ENCODE measurements at places on chromosomes 7 and 10. TPM values are rescaled to one million over a fixed set of nuclear protein-coding genes. Genes with fewer than 3 reads are reported as not detected.

CRTAC1 gene
- 5.3 TPM for total RNA-seq

CYP2W1 gene
- total RNA-seq: 15.3 TPM

SPDYE2B gene
- not detected for total RNA-seq

ADCYAP1R1 gene
- total RNA-seq: 2.8 TPM

SSC4D gene
- 1.7 TPM for total RNA-seq

DNA sequence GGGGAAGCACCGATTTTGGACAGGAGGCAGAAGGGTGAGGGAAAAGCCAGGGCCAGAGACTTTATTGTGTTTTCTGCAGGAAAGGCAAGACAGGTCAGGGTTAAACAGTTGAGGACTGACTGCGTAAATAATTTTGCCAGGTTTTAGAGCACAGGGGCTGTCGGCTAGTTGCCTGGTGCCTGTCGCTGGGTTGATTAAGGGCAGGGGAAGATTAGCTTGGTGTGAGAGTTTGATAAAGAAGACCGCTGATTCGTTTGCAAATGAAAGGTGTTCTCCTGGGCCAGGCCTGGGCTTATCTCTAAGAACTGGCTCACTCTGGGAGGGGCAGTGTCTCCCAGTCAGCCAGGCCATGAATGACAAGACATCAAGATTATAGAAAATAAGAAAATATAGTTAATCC is 75.6 kb downstream of the SLC37A3 start:
- H3K27me3 ChIP-seq: no peaks in the 10 kb centered on the region
- DNase-seq: no peak
- peaks cover 8% of the 10 kb centered on the region for H3K36me3 ChIP-seq
- H3K4me1 ChIP-seq: peaks cover 7% of the 10 kb centered on the region
- H3K27ac ChIP-seq: no peak overlapping the region

DNA sequence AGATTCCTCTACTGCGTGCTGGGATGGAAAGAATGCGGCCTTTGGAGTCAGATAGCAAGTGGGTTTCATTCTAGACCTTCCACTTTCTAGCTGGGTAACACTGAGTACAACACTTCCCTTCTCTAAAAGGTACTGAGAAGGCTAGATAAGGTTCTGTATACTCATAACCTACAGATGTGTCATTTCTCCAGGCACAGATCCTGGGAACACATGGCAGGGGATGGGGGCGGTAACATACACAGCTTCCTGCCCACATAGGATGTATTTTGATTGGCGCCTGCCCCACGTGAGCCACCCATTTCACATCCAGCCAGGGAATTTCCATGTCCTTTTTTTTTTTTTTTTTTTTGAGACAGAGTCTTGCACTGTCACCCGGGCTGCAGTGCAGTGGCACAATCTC is 31.8 kb downstream of the KLRG2 start:
- H3K4me3 ChIP-seq: no peak overlapping the region

DNA sequence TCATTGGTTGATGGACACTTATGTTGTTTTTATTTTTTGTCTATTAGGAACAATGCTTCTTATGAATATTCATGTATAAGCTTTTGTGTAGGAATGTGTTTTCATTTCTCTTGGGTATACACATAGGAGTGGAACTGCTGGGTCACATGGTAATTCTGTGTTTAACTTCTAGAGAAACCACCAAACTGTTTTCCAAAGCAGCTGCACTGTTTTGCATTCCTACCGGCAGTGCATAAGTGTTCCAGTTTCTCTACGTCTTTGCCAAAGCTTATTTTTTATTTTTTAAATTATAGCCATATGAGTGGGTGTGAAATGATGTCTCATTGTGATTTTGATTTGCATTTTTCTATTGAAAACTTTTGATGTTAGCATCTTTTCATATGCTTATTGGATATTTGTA is 51.3 kb downstream of the ADK start:
- H3K27me3 ChIP-seq: no peaks in the 10 kb centered on the region
- H3K36me3 ChIP-seq: peaks cover 4% of the 10 kb centered on the region
- DNase-seq: no peak
- H3K27ac ChIP-seq: no peak overlapping the region
- H3K4me1 ChIP-seq: no peaks in the 10 kb centered on the region

GRCh38 chr7:27179503-27180430 is 5.3 kb downstream of the HOXA11 start:
- DNase-seq: no peak
- peaks cover 10% of the 10 kb centered on the region for H3K4me1 ChIP-seq
- peaks cover 99% of the 10 kb centered on the region for H3K27me3 ChIP-seq
- H3K36me3 ChIP-seq: no peaks in the 10 kb centered on the region
- peak overlapping the region; percentile 82 for H3K4me3 ChIP-seq
- H3K27ac ChIP-seq: peak overlapping the region; percentile 48

DNA sequence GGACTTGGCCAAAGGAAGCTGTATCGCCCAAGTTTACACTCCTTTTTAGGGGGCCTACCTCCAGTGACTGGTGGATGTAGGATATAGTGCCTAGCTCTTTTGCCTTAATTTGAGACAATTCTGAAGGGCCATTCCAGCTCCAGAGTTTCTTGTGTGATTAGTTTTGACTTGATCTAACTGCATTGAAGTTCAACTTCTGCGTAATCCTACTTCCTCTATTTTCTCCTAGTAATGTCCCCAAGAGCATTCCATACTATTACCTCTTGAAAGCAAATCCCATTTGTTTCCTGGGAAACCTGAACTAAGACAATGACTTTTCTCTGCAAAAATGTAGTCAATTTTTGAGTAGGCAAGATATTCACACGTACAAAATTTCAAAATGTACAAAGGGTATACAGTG is 4.7 kb upstream of the H2AZ2 start:
- DNase-seq: no peak
- H3K36me3 ChIP-seq: no peaks in the 10 kb centered on the region
- no peak overlapping the region for H3K4me3 ChIP-seq
- no peaks in the 10 kb centered on the region for H3K27me3 ChIP-seq

- H3K27me3 ChIP-seq: no peaks in the 10 kb centered on the region
- DNase-seq: no peak
- no peak overlapping the region for H3K27ac ChIP-seq
- no peak overlapping the region for H3K4me3 ChIP-seq
These were observed 12.1 kb downstream of the IFIT3 start for GRCh38 chr10:89339875-89340274.

DNA sequence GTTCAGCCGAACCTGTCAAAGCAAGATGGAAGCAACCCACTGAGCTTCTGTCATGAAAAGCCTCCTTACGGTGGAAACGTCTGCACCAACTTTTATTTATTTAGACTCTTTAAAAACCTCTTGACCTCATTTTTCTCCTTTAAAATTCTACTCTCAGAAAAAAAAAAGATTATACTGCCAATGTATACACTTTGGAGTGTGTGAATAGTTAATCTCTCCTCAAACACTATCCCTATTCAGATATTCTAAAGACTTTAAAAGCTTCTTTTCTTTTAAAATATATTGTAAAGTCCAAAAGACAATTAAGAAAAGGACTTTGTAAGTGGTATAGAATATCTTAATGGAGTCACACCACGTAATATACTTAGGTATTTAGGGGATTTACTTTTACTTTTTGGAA is 335.2 kb upstream of the SEMA3D start:
- no peaks in the 10 kb centered on the region for H3K36me3 ChIP-seq
- peak overlapping the region; percentile 53 for H3K27ac ChIP-seq
- no peak for DNase-seq
- H3K4me1 ChIP-seq: peaks cover 11% of the 10 kb centered on the region
- H3K4me3 ChIP-seq: peak overlapping the region; percentile 37
- no peaks in the 10 kb centered on the region for H3K27me3 ChIP-seq

GRCh38 chr10:117152668-117153067 is 14.6 kb upstream of the VAX1 start:
- H3K27me3 ChIP-seq: peaks cover 93% of the 10 kb centered on the region
- H3K27ac ChIP-seq: no peak overlapping the region
- H3K4me1 ChIP-seq: no peaks in the 10 kb centered on the region
- no peaks in the 10 kb centered on the region for H3K36me3 ChIP-seq

- no peak for DNase-seq
- peaks cover 5% of the 10 kb centered on the region for H3K4me1 ChIP-seq
- H3K27me3 ChIP-seq: no peaks in the 10 kb centered on the region
These were observed 57.1 kb upstream of the IL6 start for GRCh38 chr7:22669692-22670421.

DNA sequence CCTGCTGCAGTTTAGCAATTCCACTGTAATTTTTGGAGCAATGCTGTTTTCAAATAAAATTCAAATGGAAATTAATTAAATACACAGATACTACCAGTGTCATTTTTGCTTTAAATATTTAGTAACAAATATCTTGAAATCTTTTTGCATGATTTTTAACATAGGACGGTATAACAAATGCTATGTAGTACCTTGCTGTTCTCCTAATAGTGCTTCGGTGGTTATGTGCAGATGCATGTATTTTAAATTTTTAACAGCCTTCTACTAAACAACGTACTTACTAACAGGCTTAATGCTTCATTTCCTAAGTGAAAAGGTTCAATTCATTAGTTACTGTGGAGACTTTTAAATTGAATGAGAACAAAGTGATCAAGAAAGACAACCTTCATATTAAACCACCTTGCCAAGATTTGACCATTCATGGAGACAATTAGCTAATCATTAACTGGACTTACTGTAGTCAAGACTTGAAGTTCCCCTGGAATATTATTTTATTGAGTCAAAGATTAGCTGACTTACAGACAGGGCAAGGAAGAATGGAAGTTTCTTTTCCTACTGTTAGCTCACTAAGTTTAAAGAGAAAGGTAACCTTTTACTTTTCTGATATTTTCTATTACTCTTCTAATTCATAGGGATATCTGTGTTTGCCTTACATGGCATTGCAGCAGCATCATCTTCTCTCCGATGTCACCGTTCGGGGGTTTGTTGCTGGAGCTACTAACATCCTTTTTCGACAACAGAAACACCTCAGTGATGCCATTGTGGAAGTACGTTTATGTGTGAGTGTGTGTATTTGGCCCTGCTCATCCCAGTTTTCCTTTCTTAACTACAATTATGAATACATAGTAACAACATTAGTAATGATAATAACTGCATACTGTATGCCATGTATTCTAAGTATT is 74.3 kb downstream of the AVL9 start:
- H3K36me3 ChIP-seq: peaks cover 11% of the 10 kb centered on the region
- H3K4me3 ChIP-seq: no peak overlapping the region
- no peaks in the 10 kb centered on the region for H3K4me1 ChIP-seq
- DNase-seq: no peak

DNA sequence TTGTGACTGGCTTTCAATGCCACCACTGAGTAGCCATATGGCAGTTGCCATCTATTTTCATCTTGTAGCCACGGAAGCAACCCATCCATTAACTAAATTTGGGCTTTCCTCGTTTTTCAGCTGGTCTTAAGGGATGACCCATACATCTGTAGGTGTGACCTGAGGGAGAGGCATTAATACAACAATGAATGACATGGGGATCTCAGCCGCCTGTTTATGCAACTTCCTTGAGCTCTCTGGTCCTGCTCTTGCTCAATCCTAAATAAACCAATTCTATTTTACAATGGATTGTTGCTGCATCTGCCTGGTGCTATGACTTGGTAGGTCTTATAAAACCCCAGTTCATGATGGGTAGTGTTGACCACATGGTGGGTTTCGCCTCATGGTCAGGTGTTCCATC is 21.9 kb upstream of the ADAM22 start:
- no peak overlapping the region for H3K27ac ChIP-seq
- no peak overlapping the region for H3K4me3 ChIP-seq
- H3K4me1 ChIP-seq: no peaks in the 10 kb centered on the region
- H3K27me3 ChIP-seq: no peaks in the 10 kb centered on the region
- peaks cover 7% of the 10 kb centered on the region for H3K36me3 ChIP-seq

- DNase-seq: no peak
- H3K27me3 ChIP-seq: no peaks in the 10 kb centered on the region
- H3K27ac ChIP-seq: peak overlapping the region; percentile 52
These were observed 90.4 kb downstream of the SVOPL start for GRCh38 chr7:138610671-138611170.
